Suppressor macrophage treated with lipopolysaccharide for 1 hour (primary cell): ENCODE measurements at places on chromosomes 16 and 17.

- DNase-seq = peak; percentile 56
Measured at GRCh38 chr17:83100220-83100852, 20.9 kb downstream of the METRNL start.

GRCh38 chr16:51994597-51994996 lies 552.3 kb downstream of the TOX3 start:
- DNase-seq = no peak

GRCh38 chr16:58299757-58300349 lies 5.0 kb upstream of the PRSS54 start:
- DNase-seq = peak; percentile 35

GRCh38 chr16:3856367-3857141 lies 24.0 kb downstream of the CREBBP start:
- no peak for DNase-seq

DNA sequence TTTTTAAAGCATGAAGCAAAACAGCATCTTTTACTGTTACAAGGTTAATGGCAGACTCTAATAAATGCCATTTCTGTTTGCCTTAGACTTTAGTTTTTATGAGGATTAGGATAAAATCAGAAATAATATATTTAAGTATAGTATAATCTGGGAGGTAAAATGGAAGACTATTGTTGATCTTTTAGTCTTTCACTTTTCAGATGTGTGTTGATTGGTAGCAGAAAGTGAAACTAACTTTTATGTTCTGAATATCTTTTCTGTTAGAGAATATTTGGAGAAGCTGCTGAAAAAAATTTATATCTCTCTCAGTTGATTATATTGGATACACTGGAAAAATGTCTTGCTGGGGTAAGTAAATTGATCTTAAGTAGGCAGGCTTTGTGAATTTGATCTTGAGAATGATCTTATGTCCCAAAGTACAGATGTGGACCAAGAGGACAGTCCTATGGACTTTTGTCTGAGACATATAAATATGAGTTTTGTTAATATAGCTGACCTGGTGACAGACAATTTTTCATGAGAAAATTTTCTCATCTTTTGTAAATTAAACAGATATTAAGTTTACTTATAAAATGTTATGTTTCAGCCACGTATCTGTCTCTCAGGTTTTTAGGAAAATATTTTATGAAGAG lies 64.1 kb downstream of the NF1 start:
- no peak for DNase-seq

GRCh38 chr16:53099318-53100130 lies 44.7 kb downstream of the CHD9 start:
- peak; percentile 85 for DNase-seq

GRCh38 chr17:871751-872519 lies 89.8 kb downstream of the MRM3 start:
- no peak for DNase-seq

DNA sequence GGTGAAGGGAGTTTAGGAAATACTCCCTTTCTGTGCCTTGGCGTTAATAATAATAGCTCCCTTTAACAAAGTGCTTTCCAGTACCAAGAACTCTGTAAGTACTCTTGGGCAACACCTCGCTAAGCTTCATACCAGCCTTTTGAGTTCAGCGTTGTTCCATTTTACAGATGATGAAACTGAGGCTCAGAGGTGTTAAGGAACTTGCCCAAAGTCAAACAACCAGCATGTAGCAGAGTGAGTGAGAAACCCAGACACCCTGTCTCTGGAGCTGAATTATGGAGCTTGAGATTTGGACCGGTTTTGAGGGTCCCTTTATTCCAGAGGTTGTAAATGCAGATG lies 607 bp downstream of the KATNIP start:
- DNase-seq = no peak

DNA sequence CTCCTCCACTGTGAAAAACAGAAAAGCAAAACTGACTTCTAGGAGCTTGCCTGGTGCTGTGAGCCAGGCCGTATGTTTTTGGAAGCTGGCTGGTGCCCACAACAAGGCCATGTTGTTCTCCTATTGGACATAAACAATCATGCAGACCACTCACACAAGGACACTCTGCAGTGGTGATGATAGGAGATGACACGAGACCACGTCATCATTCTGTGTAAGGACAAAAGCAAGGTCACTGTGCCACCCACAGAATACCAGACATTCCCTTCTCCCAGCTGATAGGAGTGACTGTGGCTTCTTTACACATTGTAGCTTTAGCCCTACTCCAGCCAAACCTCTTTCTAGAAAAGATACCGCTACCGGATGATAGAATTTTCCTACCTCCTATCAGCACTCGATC lies 47.7 kb upstream of the LCMT1 start:
- DNase-seq = peak; percentile 55

GRCh38 chr17:66950886-66951604 lies 13.5 kb upstream of the CACNG4 start:
- DNase-seq = peak; percentile 44

DNA sequence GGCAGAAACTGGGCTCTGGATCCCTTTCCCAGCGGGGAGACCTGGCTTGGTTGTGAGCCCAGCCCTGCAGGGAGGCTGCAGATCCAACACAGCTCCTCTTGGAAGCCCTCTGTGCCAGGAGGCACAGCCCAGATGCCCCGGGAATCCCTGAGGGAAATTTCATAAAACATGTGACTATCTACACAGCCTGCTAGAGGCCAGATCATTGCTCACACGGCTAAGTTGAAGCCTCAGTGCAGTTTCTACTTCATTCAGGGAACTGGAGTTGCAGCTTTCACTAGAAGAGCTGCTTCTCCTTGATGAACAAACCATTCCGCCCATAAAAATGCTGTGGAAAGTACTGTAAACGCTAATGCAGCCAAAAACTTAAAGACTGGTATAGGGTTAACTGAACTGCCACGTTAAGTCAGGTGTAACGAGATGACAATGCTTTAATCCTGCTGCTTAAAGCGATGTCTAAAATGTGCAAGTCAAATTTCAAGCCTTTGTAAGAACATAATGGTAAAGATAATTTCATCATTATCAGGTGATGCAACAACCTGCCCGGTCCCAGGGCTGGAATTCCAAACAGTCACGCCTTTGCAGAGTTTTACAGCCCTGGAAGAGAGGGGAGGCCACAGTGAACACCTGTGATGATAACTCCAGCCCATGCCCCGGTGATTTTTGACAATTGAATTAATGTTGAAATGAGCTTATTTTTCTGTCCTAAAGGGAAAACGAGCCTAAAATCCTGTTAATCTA lies 172.5 kb downstream of the ZFHX3 start:
- peak; percentile 72 for DNase-seq

DNA sequence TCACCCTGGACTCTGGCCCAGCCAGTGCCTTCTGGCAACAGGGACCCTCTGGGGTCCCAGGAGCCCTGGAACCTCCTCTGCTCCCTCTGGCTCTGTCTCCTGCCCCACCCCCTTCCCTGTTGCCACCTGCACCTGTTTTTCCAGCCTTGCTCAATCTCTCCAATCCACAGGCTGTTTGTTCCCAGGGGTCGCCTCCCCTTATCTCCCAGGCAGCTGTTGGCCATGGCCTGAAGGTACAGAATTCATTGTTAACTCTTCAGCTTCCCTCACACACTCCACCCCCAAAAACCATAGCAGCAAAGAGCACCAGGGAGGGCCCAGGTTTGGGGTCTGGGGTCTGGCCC lies 39.3 kb upstream of the TOB1 start:
- no peak for DNase-seq

GRCh38 chr16:56856876-56857447 lies 8.0 kb upstream of the SLC12A3 start:
- peak; percentile 28 for DNase-seq

DNA sequence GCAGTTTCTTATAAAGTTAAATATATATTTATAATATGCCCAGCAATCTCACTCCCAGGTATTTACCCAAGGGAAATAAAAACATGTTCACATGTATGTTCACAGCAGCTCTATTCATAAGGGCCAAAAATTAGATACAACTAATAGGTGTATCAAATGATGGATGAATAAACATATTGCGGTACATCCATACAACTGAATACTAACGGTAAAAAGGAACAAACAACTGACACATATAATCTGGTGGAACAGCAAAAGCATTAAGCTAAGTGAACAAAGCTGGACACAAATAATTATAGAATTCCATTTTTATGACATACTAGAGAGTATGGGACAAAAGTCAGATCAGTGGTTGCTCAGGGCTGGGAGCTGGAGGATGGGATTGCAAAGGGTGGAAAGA lies 74.7 kb downstream of the CACNG1 start:
- no peak for DNase-seq

- no peak for DNase-seq
Measured at GRCh38 chr17:12554251-12554650, 111.4 kb upstream of the MYOCD start.

DNA sequence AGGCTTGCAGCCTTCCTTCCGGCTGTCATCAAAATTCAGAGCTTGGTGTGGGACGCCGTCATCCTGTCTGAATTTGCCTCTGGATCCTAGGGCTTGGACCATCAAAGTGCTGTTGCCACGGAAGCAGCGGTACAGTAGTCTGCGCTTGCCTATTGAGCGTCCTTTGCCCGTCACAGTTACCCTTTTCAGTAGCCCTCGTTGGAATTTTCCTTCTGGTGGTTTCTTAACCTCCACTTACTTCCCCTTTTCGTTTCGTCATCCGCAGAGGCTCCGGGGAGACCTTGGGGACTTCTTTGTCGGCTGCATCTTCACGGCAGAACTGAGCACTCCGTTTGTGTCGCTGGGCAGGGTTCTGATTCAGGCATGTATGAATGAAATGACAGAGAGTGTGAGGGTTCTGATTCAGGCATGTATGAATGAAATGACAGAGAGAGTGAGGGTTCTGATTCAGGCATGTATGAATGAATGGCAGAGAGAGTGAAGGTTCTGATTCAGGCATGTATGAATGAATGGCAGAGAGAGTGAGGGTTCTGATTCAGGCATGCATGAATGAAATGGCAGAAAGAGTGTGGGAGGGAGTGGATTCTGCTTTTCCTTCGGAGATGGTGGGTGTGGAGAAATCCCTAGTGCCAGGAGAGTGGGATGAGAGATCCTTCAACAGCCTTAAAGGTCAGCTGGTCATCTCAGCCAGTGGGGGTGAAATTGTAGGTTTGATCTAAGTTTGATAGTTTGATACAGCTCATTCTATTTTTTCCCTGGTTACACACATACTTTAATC lies 8.0 kb downstream of the TLCD3A start:
- peak; percentile 98 for DNase-seq

DNA sequence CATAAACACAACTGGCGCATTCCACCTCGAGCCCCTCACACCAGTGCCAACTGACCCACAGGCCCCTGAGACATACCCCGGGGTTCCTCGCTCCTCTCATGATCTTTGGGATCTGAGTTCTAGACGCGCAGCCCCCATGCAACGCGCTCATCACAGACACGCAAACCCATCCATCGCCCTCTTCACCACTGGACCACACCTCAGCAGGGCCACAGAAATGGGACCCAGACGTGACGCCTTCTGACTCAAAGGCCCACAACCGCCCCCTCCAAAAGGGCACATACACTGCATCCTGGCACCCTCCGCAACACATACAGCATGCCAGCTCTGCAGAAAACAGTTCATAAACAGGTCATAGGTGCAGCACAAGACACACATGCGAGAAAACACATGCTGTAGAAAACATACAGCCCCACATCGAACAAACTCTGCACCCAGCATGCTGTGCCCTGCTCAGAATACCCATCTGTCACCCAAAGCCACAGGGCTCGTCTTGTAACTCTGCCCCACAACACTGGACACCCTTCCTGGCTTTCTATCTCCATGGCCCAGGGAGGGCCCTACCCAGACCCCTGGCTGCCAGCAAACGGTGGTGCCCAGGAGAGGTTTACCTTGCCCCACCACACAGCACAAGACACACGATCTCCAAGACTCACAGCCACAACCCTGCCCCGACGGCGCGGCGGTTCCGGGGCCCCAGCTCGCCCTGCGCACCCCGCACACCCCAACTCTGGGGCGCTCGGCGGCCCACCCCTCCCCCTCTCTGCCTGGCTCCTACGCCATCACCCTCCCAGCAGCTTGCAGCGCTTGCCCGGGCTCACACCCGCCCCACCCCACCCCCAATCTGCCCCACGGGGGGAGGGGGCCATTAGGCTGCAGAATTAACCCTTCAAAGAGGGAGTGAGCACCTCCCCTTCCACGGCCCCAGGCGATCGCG lies 887 bp downstream of the ZBTB4 start:
- peak; percentile 49 for DNase-seq

DNA sequence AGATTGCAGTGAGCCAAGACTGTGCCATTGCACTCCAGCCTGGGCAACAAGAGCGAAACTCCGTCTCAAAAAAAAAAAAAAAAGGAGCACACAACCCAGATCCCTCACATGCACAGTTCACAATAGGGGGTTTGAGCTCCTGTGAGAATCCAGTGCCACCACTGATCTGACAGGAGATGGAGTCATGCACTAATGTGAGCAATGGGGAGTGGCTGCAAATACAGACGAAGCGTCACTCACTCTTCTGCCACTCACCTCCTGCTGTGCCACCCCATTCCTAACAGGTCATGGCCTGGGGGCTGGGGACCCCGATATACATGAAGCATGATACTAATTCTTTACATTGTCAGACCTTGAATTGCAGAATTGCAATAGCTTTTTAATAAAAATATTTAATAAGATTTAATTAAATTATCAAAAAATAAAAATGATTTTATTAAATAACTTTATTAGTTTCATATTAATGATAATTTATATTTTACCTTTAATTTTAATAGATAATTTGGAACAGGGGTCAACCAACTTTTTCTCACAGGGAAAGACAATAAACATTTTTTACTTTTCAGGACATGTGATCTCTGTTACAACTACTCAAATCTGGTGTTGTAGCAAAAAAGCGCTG lies 171.4 kb downstream of the COPRS start:
- no peak for DNase-seq

GRCh38 chr17:72725433-72726068 lies 366.9 kb downstream of the SLC39A11 start:
- DNase-seq = peak; percentile 47

DNA sequence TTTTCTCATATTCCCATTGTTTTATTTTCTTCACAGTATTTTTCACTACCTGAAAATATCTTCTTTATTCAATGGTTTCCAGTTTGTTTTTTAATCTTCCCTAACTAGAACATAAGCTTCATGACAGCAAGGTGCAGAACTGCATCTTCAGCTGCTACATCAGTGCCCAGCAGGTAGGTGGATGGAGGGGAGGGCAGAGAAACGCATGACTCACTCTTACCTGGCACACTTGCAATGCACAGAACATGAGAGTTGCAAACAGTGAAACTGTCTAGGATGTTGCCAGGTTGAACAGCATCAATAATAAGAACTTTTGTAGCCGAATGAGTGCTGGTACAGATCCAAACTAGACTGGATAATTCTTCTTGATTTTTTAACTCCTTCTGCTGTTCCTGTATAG lies 127.1 kb downstream of the SPAG9 start:
- DNase-seq = no peak

DNA sequence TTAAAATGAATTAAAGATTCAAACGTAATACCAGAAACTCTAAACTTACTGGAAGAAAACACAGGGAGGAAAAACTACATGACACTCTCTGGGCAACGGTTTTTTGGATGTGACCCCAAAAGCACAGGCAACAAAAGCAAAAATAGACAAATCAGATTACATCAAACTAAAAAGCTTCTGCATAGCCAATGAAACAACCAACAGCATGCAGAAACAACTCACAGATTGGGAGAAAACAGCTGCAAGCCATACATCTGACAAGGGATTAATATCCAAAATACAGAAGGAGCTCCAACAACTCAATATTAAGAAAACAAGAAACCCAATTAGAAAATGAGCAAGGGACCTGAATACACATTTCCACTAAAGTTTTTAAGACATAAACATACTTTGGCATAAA lies 69.2 kb upstream of the ALOX12 start:
- no peak for DNase-seq
